AG10803 (cell line): ENCODE measurements at places on chromosomes 5 and 9.

DNA sequence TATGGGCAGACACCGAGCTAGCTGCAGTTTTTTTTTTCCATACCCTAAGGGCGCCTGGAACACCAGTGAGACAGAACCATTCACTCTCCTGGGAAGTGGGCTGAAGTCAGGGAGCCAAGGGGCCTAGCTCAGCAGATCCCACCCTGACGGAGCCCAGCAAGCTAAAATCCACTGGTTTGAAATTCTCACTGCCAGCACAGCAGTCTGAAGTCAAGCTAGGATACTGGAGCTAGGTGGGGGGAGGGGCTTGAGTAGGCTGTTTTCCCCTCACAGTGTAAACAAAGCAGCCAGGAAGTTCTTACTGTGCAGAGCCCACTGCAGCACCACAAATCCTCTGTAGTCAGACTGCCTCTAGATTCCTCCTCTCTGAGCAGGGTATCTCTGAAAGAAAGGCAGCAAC is 151.7 kb upstream of the HCN1 start:
- DNase-seq, result no peak

GRCh38 chr9:77710316-77710715 is 62.2 kb upstream of the GNA14 start:
- DNase-seq, result no peak

DNA sequence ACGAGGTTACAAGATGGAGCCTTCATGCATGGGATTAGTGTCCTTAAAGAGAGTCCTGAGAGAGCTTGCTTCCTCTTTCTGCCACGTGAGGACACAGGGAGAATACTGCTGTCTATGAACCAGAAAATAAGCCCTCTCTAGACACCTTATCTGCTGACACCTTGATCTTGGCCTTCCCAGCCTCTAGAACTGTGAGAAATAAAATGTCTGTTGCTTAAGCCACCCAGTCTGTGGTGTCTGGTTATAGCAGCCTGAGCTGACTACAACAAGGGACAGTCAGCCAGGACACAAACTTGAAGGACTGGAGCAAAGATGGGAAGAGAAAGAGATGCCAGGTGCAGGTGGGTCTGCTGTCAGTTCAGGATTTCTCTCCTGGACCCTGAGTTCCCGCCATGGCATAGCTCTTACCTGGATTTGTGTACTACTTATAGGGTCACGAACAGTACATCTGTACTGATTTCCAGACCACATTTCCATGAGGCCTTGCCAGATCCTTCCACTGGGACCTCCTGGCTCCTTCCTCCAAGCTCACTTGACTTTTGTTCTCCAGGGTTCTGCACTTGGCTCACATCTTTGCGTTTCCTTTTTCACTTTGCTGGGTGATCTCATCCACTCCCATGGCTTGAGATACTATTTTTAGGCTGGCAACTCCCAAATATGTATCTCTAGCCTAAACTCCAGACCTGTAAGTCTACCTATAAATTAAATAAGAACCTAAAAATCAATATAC is 44.9 kb upstream of the LIFR start:
- no peak for DNase-seq

DNA sequence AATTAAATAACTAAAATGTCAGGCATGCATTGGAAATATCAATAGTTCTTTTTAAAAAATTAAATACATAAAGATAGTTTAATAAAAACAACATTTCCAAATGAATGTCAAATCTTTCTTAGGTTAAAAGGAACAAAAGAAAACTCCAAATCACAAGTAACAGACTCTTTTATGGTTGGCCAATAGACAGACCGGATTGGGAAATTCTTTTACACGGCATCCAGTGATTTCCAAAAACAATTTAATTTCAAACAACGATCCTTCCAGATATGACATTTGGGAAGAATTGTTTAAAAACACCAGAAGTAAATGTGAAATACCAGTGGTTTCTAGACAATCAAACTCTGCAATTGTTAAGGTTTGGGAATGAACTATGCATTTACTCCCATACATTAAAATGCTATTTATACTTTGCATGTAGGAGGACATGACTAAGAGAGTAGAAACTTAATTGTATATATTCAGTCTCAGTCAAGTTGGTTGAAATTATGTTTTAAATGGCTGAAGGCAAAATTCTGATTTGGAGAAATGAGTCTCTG is 32.8 kb downstream of the ZNF474 start:
- DNase-seq, result peak; percentile 62

DNA sequence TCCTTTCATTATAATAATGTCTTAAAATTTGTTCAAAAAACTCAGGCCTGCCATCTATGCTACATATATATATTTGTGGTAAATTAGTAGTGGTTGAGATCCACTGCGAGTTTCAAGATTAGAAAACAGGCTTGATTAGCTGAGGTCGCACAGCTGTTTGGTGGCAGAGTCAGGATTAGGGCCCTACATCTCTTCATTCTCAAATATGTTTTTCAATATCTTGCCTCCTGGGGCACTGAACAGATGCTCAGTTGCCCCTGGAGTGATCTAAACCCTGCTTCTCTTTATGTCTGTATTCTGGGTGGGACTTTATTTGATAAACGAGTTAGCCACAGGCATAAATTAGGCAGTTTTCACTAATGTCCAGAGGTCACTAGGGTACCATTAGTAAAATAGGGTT is 27.8 kb upstream of the CEP120 start:
- DNase-seq, result no peak

- DNase-seq, result no peak
Observed at GRCh38 chr9:112605963-112606699, 111.8 kb downstream of the INIP start.

- DNase-seq, result no peak
Observed at GRCh38 chr5:15450473-15450872, 49.5 kb upstream of the FBXL7 start.

DNA sequence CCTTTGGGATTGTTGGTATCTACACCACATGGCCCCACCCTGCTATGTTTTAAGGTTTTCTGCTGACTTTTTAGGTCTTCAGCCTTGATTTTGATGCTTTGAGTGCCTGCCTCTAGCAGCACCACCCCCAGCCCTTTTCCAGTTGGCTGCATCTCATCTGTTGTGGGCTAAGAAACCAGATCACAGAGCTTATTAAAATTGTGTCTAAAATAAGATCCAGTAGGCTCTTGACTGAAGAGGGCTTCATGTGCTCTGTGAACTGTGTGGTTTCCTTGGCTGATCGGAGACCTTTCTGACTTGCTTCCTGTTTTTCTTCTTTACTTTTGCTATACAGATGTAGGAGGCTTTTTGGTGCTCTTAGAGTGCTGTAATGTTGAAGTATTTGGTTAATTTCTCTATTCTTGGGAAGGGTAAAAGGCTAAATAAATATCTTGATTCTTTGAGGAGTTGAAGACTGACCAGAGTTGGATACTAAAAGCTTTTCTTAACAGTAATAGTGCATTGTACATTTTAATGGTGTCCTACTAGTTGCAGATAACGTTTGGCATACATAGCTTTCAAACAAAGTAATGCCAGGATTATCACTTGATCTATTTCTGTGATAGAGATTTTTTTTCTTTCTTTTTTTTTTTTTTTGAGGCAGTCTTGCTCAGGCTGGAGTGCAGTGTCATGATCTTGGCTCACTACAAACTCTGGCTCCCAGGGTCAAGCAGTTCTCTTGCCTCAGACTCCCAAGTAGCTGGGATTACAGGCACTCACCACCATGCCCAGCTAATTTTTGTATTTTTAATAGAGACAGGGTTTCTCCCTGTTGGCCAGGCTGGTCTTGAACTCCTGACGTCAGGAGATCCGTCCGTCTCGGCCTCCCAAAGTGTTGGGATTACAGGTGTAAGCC is 4.5 kb downstream of the UBE2D2 start:
- DNase-seq, result peak; percentile 26

DNA sequence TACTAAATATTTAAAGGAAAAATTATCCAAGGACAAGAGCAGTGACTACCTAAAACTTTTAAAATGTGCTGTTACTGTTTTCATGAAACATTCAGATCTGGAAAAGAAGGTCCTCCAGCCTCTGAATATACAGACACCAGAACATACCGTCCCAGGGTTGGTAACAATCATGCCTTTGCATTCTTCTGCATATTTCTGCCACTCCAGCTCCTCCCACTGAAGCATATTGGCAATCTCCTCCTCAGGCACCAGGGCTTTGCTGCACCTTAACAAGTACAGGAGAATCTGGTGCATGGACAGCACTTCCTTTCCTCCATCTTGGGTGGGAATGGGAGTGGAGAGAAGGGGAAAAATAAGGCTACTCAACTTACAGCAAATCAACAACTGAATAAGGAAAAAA is 60.0 kb downstream of the DROSHA start:
- DNase-seq, result peak; percentile 21

DNA sequence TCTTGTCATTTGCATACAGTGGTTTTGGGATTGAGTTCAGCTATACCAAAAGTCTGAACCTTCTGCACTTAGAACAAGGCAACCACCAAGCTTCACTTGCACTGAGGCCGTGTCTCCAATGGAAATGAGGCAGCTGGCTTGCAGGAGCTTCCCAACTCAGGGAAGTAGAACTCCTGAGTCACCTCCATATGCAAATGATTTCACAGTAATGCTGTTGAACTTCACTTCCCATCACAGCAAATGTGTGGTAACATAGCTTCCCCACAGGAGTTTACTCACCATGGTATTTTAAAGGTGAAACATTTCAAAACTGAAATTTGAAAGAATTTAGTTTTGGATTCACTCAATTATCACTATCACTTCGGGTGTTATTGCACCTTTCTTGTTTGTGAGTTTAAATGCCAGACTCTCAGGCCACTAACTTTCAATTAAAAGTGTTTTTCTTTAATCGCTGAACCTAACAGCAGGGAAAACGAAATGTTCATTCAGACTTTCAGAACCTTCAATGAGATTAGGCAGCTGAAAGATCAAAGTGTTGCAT is 9.0 kb downstream of the CD274 start:
- peak; percentile 73 for DNase-seq

- DNase-seq, result no peak
Observed at GRCh38 chr5:40871177-40871576, 30.0 kb downstream of the CARD6 start.

GRCh38 chr5:78776637-78777036 is 128.1 kb upstream of the LHFPL2 start:
- DNase-seq, result no peak

- DNase-seq, result peak; percentile 58
Observed at GRCh38 chr5:97182571-97183099, 412 bp downstream of the RIOK2 start.

DNA sequence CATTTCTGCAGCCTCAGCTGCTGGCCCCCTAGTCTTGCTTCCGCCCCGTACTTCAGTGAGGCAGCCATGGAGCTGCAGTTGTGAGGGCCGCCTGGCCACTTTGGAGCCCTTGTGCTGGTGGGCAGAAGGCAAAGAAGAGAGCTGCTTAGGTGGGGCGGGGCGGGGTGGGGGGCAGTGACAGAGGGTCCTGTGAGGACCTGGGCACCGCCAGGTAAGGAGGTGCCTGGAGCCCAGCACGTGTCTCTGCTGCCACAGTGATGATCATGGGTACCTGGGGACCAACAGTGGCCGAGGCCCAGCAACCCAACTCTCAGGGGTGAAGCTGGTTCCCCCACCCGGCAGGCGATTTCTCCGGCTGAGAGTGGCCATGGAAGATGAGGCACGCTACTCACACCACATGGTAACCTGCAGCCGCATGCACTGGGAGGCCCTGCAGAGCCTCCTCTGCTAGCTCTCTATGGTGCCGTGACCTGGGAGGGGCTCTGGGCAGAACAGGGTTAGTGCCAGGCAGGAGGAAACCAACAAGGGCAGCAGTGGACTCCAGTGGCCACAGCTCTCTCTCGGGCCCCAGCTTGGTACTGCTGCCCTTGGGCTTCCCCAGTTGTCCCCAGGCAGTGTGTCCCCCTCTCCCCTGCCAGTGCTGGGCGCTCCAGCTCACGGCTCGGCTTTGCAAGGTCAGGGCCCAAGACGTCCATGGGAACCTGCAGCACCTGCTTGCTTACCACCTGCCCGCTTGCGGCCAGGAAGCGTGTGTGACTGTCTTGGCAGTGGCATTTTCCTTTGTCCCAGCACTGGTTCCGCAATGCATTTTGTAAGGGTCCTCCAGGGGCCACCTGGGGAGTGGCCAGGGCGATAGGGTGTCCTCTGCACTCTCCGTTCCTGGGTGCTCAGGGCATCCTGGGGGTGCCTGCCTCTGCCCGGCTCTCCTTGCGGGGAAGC is 24.0 kb downstream of the NDUFS6 start:
- no peak for DNase-seq

GRCh38 chr9:127293767-127294166 is 29.2 kb downstream of the GARNL3 start:
- DNase-seq, result no peak

DNA sequence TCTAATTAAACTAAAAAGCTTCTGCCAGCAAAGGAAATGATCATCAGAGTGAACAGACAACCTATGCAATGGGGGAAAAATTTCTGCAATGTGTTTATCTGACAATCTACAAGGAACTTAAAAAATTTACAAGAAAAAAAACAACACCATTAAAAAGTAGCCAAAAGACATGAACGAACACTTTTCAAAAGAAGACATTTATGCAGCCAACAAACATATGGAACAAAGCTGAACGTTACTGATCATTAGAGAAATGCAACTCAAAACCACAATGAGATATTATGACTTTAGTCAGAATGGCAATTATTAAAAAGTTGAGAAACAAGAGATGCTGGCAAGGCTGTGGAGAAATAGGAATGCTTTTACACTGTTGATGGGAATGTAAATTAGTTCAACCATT is 530.4 kb upstream of the DAB2 start:
- DNase-seq, result peak; percentile 82

- DNase-seq, result no peak
Observed at GRCh38 chr5:90843443-90843842, 284.8 kb downstream of the ADGRV1 start.

DNA sequence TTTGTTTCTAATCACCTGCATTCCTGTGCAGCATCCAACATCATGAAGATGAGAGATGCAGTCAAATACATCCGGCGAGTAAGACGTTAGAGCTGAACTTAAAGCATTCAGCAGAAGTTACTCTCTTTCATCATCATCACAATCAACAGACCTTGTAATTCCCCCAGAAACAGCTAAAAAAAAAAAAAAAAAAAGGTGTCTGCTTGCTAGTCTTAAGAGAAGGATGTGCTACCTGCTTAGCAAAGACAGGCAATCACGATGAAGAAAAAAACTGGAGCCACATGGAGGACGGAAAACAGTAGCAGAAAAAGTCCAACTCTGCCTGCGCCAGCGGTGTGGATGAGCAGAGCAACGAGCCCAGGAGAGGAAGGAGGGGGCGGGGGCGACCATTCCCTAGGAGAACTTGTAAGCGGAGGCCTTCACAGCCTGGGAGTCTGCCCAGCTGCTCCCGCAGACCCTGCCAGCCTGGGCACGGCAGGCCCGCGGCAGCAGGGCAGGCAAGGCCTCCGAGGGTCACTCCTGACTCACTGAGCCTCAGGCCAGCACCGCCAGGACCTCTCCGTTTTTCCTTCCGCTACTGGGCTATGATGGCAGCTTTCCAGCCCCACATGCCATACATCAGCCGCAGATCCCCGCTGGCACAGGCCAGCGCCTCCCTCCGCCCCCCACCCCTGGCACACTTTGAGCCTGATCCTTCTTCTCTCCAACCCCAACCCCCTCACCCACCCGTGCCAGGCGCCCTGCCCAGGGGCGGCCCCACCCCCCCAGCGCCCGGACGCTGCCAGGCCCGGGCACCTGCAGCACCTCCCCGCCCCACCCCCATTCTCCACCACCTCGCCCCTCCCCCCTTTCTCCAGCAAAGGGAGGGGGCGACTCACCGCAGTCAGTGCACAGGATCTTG is 1.4 kb downstream of the NRG2 start:
- DNase-seq, result peak; percentile 48

- DNase-seq, result no peak
Observed at GRCh38 chr9:126589349-126589748, 24.4 kb upstream of the LMX1B start.
